ENCODE measurements at places on chromosomes 4 and X.
A peak's percentile ranks its signal among the peaks of the same experiment; 100 is the strongest.

DNA sequence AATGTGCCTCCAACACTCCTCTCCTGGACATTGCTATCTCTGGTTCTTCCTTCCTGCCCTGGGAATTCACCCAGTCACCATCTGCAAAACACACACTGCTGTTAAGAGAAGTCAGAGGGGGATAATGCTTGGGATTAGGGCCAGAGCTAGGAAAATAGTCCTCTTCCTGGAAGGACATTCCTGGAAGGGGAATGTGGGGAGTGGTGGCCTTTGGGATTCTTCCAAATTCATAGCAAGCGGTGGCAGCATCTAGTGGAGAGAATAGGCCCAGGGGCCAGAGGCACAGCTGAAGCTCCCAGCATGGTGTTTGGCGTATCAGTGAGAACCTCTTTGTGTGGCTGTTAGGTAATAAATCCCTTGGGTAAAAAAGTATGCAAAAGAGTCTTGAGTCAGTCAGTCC, 34.3 kb downstream of the SHROOM4 start:
- DNase-seq = no peak

DNA sequence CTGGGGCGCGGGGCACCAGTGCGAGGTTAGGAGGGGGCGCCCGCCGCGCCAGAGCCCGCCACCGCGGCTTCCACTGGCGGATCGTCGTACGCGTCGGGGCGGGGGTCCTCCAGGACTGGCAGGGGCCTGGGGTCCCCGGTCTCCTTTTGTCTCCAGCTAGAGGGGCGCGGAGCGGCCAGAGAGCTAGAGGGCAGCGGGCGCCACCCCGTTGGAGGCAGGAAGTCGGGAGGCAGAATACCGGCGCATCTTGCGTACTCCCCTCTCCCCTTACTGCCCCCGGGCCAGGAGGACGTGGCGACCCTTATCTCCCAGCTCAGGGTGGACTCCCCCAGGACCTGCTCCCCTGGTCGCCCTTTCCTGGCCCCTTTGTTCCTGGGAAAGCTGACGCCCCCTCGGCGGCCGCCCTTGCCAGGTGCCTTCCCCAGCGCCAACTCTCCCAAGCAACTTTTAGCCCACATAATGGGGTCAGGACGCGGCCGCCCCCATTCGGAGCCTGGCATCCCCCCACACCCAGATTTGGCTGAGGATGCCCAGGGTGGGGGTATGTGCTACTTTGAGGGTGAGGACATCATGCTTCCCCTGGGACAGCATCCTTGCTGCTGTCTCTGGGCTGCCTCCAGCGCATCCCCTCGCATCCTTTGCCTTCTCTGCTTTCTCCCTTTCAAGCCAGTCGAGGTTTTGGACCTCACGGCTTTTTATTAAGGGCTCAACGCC, 933 bp downstream of the CNKSR2 start:
- peak; percentile 11 for DNase-seq

DNA sequence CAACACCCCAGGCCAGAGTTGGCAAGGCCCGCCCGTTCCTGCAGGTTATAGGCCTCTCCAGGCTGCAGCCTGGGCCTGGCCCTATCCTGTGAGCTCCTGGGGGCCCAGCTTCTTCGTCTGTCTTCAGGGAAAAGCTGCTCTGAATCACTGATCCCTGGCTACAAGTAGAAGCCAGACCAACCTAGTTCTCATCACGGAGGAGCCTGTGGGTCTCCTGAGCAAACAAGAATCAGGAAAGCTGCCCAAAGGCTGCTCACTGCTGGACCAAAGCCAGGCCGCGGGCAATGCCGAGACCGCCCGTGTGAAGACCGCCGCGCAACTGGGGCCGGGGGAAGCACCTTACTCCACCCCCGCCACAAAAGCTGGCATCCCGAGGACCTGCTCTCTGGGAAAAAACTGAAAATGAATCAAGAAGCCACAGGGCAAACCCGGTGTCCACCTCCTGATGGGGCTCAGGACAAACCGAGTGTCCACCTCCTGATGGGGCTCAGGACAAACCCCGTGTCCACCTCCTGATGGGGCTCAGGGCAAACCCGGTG, 12.8 kb downstream of the CTBP1 start:
- no peak for DNase-seq

DNA sequence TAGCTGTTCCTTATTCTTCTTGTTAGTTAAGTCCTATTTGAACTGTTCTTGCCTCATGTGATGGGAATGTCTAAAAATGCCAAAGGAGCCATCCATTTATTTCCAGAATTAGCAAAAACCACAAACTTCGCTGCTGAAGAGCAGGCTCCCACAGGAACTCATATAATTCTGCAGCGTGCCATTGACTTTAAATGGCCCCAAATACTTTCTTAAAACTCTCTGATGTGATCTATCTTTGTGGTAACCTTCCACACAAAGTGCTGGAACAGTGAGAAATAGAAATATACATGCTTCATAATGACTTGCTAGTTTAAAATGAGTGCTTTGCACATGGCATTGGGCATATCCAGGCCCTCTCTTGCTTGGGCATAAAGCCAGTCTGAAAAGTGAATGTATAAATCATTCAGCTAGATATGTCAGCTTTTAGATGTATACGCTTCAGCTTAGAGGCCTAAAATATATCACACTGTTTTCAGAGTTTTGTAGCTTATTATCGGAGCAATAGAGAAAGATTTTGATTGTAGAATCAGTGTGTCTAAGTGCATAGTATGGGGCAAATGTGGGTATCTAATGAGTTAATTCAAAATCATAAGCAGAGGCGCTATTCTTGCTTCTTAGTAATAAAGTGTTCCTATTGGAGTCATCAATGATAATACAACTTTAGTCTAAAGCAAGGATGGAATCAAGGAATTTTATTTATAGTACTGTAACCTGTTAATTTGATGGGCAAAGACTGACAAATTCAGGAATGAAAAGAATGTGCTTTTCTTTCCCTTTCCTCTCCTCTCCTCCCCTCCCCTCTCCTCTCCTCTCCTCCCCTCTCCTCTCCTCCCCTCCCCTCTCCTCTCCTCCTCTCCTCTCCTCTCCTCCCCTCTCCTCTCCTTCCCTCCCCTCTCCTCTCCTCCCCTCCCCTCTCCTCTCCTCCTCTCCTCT, 392.2 kb upstream of the ZFP42 start:
- no peak for DNase-seq

DNA sequence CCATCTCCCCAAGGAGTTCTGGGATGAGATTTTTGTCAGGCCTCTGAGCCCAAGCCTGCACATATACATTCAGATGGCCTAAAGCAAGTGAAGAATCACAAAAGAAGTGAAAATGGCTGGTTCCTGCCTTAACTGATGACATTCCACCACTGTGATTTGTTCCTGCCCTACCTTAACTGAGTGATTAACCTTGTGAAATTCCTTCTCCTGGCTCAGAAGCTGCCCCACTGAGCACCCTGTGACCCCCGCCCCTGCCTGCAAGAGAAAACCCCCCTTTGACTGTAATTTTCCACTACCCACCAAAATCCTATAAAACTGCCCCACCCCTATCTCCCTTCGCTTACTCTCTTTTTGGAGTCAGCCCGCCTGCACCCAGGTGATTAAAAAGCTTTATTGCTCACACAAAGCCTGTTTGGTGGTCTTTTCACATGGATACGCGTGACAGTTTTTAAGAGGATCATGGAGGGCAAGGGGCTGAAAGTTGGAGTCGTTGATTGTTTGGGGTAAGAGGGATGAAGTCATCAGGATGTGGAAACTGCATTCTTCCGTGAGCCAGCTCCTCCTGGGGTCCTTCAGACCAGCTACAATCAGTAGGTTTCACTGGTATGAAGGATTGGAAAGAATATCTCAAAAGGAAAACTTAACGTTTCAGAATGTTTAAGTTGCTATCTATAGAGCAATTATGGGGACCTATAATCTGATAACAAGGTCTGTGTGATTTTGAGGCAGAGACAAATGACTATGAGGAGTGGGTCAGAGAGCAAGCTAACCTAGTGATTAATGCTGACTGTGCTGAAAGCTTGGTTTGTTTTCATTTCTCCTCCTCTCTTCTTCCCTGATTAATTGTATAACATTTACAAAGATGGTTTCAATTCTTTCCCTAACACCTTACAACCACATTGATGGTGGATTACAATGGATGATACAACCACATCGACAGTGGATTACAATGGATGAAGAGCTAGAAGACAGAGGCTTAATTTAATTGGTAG, 28.6 kb upstream of the MAGEA11 start:
- DNase-seq = no peak

Data from WERI-Rb-1 (cell line).